Metanephros (tissue), 2 donors: ENCODE measurements at places on chromosomes 2 and 18. TPM values are rescaled to one million over a fixed set of nuclear protein-coding genes. Genes with fewer than 3 reads are reported as not detected.

HRH4 gene
- 0.23 TPM for total RNA-seq

EGR4 gene
- not detected for total RNA-seq

MGAT5 gene
- 47.5 TPM for total RNA-seq

CCBE1 gene
- total RNA-seq, result 30.7 TPM

CHRNG gene
- total RNA-seq, result 9.5 TPM

METTL21A gene
- total RNA-seq, result 23.5 TPM

DES gene
- 582 TPM for total RNA-seq
